ENCODE measurements at places on chromosomes 6 and 20. TPM values are rescaled to one million over a fixed set of nuclear protein-coding genes. Genes with fewer than 3 reads are reported as not detected.

- no peak for DNase-seq
These were observed 201.4 kb downstream of the ALDH8A1 start for GRCh38 chr6:134748484-134748883.

GRCh38 chr6:123306334-123306733, 310.3 kb downstream of the CLVS2 start:
- no peak for DNase-seq

The OPRM1 gene
- polyA plus RNA-seq = not detected

DNA sequence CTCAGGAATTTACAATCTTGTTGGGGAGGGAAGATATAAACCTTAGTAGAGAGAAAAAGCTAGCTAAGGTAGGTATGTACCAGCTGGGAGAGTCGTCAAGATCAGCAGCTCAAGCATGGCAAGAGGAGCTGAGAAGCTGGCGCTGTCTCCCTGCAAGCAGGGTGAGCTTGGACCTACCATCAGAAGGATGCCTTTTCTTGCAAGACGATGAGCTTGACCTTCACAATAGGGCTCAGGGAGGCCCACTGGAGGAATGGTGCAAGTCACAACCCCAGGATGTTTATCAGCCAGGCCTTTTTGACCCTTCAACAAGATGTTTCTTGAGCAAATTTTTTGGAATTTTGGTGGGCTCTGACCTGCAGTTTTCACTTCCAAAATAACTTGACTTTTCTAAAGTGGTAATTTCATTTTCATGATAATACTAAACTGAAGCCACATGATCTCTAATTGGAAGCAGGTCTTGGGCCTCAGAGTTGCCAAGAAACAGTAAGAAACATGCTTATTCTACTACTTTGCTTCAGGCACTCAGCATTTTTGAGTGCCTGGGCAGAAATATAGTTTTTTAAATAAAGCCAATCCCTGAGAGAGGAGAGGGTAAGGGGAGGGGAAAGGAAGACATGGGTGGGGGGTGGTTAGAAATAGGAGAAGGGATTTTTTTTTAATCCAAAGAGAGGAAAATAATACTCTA, 258.1 kb downstream of the CLIC5 start:
- DNase-seq = no peak

DNA sequence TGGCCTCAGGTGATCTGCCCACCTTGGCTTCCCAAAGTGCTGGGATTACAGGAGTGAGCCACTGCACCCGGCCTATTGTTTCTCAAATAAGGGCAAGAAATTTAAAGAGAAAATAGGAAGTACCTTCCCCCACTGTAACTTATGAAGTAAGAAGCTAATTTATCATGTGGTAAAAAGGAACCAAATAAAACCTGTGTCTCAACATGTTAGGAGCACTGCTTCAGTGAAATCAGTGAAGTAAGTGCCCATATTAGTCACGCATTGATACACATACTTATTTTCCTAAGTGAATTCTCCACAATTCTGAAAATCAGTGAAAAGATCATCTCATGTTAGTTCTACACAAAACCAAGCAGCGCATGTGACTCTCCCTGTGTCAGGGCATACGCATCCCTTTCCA, 14.2 kb upstream of the LPA start:
- no peak for DNase-seq

The PRKN gene
- 4.5 TPM for polyA plus RNA-seq

DNA sequence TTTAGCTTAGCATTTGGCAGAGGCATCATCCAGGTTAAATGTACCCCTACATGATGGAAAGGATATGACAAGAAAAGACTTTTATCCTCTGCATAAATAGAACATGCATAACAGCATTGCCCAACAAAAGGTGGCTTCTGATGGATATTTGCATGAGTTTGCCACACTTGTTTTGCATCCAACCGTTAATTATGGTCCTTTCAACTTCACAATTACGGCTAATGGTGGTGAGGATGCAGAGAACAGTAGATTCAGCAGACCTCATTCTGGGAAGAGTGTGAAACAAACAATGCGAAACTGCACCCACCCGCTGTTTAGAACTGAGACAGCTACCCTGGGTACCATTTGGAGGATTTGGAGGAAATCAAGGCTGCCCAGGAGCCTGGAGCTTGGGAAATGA, 690.9 kb upstream of the CHD6 start:
- DNase-seq = no peak

DNA sequence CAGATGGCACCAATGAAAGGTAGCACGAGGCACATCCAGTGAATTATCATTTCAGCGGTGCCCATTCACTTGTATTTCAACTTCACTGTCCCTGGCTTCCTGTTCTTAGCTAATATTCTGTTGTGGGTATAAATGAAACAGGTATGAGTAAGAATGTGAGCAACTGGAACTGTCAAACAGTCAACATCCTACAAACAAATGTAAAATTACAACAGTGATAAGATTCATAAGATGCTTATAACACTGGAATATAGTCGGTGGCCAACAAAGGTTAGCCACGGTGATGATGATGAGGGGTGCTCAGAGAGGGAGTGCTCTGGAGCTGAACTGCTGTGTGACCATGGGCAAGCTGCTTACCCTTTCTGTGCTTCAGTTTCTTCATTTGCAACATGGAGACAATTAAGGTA, 74.9 kb upstream of the TOX2 start:
- no peak for DNase-seq

The RIPPLY2 gene
- 0.23 TPM for polyA plus RNA-seq

The TREM1 gene
- 0.46 TPM for polyA plus RNA-seq

Measured in hindlimb muscle (tissue), 1 donor.